ENCODE measurements at places on chromosomes 2 and 18.

DNA sequence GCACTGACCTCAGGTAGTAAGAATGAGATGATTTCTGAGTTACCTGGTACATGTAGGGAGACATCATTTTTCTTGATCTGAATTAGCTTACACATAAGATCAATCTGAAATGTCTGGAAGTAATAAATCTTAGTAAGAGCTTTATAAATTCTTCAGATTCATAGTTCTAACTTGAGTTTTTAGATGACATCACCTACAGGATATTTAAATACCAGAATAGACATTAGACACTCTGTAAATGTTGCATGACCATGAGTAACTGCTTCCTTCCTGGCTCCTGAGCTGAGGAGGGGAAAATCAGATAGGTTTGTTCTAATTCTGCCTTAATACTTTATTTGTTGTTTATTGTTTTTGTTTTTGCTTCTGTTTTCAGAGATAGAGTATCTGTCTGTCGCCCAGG is 181.8 kb downstream of the PHLPP1 start:
- DNase-seq = no peak

DNA sequence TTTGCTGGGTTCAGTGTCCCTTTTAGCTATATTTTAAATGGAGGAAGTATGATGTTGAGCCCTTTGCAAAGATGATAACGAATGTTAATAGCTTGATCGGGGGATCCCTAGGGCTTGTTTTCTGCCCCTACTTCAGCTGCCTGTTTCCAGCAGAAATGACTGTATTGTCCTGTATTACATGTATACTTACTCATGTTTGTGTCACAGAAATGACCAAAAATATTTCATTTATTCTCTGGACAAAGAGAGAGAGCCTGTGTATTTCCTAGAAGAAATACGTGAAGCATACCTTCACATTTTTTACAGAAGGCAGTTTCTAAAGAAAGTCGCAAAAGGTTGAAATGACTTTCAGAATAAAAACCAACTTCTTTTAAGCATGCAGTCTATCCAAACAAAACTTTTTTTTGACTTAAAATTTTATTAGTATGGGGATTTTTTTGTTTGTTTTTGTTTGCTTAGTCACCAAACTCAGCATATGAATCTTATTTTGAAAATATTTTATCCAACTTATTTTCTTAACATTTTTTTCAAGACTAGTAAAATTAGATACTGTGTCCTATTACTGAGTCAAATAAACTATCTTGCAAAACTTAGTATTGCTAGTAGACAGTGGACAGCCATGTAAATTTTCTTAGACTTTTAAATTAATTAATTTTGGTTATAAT is 68.9 kb downstream of the PTRHD1 start:
- no peak for DNase-seq

DNA sequence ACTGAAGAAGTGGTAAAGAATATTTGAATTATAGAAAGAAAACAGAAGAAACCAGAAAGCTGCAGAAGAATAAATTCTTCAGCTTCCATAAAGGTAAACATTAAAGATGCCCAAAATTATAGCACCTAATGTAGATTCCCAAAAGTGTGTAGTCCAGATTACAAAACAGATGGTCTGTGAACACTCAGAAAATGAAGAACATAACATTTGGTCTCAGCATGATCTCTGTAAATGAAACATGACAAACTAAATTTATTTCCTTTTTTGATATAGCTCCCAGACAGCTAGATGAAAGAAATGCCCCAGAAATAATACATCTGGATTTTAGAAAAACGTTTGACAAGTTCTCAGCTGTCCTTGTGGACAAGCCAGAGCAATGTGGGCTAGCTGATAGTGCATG is 794.2 kb upstream of the NXPH2 start:
- DNase-seq = no peak

DNA sequence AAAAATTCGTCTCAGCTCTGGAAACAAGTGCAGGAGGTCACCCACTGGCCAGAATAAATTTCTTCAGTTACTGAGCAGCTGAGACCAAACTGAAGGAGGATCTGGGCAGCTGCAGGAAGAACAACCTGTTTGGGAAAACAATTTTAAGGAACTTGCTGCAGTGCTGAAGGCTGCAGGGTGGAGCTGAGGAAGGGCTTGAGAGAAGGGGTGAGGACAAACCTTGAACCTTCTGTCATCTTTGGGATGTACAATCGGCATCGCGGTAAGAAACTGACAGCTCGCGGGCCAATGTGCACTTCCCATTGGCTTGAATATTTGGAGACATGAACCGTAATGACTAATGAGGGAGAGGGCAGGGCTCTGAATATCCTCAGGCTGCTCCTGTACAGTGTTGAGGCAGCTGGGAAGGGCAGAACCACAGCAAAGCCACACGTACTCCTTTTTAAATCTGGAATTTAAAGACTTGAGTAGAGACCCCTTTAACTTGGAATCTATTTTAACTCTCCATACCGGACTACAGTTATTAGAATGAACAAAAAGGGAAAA is 90.3 kb downstream of the TACR1 start:
- DNase-seq = no peak

- no peak for DNase-seq
These were observed 110.1 kb downstream of the BAZ2B start for GRCh38 chr2:159506202-159506601.

DNA sequence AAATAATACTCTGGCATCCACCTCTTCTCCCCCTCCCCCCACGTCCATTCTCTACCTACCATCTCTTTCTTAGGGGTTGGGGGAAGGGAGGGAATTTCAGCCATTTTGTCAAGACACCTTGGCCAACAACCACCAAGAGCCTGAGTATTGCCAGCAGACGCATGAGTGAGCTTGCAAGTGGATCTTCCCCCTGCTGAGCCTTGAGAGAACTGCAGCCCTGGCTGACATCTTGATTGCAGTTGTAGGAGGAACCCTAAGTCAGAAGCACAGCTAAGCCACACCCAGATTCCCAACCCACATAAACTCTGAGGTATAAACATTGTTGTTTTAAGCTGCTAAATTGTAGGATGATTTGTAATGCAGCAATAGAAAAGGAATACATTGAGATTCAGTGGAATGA is 165.6 kb downstream of the TMEFF2 start:
- no peak for DNase-seq

- no peak for DNase-seq
These were observed 38.1 kb downstream of the TRAK2 start for GRCh38 chr2:201413143-201413542.

DNA sequence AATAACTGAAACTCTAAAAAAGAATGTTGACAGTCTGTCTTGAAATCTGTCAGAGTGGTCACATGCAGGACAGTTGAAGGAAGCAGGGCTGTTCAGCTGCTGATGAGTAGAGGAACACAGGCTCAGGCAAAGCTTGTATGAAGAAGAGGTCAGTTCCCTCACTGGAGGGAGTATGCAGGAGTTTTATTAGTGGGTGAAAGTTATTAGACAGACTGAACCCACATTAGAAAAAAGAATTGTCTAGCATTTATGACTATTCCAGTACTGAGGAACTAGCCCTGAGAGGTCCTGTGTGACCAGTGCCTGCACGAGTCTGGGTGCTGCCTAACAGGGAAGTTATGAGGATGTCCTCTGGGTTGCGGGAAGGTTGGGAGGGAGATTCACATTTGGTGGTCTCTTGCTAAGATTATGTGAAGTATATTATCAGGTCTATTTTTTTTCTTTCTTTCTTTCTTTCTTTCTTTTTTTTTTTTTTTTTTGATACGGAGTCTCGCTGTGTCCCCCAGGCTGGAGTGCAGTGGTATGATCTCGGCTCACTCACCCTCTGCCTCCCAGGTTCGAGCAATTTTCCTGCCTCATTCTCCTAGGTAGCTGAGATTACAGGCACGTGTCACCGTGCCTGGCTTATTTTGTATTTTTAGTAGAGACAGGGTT is 9.6 kb downstream of the TET3 start:
- no peak for DNase-seq

- DNase-seq = no peak
These were observed 83.7 kb upstream of the VRK2 start for GRCh38 chr2:57962861-57963260.

GRCh38 chr2:74828543-74828942 is 5.4 kb upstream of the HK2 start:
- DNase-seq = no peak

DNA sequence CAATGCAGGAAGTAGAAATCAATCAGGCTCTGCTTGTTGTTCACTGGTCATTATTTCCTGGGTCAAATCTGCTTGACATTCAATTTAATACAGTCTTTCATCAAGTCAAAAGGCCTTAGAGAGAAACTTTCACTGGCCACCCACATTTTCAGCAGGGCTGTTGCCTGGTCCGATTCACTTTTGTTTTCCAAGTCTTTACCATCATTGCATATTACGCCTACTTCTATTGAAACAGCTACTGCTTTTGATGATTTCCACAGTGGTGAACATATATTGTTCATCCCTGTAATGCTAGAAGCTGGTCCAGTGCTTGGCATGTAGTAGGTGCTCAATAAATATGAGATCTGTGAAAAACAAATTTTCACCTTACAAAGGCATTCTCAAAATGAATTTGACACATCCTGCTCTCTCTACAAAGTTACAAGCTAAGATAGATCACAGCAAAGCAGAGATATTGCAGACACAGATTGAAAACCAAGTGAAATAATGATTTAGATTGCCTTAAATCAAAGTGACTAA is 600.1 kb downstream of the ARHGAP15 start:
- DNase-seq = no peak

- DNase-seq = no peak
These were observed 118.7 kb upstream of the DNMT3A start for GRCh38 chr2:25460261-25460905.

DNA sequence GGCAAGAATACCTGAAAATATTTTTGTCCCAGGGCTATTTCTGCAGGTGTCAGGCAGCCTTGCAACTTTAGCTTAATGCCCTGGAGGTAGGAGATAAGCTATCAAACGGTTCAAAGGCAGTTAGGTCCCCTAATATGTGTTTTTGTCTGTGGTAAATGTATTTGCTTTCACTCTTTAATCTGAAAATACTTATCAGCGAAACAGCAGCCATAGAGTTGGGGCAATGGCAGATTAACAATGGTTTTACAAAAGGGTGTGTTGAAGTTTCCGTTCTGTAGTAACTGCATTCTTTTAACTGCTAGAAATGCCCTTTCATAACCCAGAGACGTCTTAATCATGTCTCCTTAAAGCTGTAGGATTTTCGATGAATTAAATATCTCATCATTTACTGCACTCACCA is 265.0 kb upstream of the TRIB2 start:
- DNase-seq = no peak

- DNase-seq = no peak
These were observed 133.6 kb downstream of the TPO start for GRCh38 chr2:1546901-1547300.

DNA sequence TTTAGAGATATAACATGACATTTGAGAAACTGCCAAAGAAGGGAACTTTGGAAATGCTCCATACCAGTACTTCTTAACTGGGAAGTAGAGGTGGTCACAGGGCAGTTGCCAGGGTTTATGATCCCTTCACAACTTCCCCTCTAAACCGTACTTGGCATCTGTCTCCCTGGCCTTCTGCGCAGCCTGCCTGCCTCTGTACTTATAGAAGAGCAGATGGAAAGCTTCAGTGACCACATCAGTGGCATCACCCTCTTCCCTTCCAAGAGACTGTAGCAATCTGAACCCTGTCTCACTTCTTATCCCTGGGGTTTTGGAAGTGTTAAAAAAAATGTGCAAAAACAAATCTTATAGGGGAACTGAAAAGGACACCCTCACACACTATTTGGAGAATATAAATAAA is 64.1 kb downstream of the EIF2AK3 start:
- no peak for DNase-seq

DNA sequence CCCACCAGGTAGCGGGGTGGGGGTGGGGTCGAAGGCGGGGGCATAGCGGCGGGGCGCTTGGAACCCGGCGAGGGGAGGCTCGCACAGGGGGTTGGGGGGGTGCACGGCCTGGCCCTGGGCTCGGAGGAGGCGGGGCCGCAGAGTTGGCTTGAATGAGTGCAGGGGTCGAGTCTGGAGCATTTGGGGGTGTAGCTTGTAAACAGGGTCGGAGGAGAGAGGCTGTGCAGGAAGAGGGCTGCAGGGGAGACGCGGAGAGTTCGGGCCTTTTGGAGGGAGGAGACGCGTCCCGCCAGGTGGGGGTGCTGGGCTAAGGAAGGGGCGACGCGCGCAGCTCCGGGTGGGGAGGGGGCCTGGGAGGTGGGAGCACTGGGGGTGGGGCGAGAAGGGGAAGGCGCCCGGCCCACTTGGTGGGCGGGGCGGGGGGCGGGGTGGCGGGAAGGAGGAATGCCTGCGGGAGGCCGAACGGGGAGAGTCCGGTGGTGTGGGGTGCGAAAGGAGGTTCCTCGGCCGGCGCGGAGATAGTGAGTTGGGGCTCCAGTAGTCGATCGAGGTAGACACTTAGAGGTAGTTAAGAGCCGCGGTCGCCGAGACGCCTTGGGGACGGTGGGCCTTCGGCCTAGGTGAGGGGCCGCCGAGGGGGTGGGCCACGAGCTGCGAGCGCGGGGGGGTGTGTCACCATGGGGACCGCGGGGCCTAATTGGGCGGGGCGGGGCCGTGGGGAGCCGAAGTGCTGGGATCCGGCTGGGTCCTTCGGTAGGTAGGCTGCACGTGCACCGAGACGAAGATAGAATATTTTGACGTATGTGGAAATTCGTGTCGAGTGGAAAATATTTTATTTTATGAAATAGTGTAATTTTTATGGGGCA is 774 bp downstream of the MSH6 start:
- peak; percentile 86 for DNase-seq

DNA sequence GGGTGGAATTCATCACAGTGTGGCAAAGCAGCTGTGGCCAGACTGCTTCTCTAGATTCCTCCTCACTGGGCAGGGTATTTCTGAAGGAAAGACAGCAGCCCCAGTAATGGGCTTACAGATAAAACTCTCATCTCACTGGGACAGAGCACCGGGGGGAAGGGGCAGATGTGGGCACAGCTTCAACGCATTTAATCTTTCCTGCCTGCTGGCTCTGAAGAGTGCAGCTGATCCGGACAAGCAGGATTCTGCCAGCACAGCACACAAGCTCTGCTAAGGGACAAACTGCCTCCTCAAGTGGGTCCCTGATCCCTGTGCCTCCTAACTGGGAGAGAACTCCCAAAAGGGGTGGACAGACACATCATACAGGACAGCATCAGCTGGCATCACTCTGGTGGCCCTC is 779.9 kb upstream of the CNTNAP5 start:
- no peak for DNase-seq

DNA sequence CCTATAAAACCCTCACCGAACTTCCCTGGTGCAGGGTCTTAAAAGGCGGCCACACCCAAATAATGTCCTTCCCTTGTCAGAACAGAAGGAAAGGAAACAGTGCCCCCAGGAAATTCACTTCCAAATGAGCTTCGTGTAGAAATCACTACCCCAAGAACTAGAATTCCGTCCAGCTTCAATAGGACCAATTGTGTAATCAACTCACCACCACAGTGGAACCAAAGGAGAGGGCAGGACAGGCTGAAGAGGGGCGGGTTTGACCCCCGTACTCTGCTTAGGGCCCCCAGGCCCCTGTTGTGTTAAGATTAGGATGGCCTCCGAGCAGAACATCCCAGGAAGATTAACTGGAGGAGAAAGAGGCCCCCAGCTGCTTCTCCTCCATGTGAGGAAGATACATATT is 24.1 kb downstream of the GPR35 start:
- no peak for DNase-seq

GRCh38 chr2:228902176-228902575 is 368.9 kb downstream of the PID1 start:
- DNase-seq = no peak

GRCh38 chr2:220451438-220451837 is 824.0 kb downstream of the SLC4A3 start:
- DNase-seq = no peak

Data from COR-L47 (cell line).